Neural progenitor cell (in vitro differentiated cells): ENCODE measurements at places on chromosomes 5 and 9. TPM values are rescaled to one million over a fixed set of nuclear protein-coding genes. Genes with fewer than 3 reads are reported as not detected.
A peak's percentile ranks its signal among the peaks of the same experiment; 100 is the strongest.

The LCN2 gene
- total RNA-seq, result not detected in 2 replicates

The NOXA1 gene
- total RNA-seq, result 0.39 and 0.65 TPM in 2 replicates

The SLC6A7 gene
- total RNA-seq, result not detected in 2 replicates

The SIGMAR1 gene
- total RNA-seq, result 37.8 and 108 TPM in 2 replicates

The NADK2 gene
- total RNA-seq, result 46.1 and 68.2 TPM in 2 replicates

The CDH9 gene
- total RNA-seq, result 2.4 and 2.8 TPM in 2 replicates

The HTR1A gene
- 0.22 TPM in 1 of 2 replicates, not detected in the other for total RNA-seq

- DNase-seq, result no peak
- no peaks in the 10 kb centered on the region for H3K27me3 ChIP-seq
- H3K4me3 ChIP-seq, result no peak overlapping the region
Observed at GRCh38 chr5:177963966-177964365, 32.1 kb downstream of the PROP1 start.

DNA sequence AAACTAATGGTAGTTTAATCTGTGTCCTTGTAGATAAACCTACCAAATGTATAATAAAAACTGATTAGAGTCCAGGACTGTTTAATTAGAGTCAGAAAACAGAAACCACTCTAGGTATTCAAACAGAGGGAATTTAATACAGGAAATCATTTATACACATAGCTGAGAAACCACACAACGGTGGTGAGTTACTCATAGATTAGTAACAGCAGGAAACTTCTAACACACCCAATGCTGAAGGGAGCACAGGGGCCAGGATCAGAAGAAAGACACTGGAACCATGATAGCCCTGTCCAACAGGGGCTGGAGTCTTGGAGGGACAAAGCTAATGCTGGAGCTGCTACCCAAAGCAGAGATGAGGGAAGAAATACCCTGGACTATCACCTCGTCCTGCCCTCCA lies 321.0 kb downstream of the ACTL7B start:
- no peaks in the 10 kb centered on the region for H3K36me3 ChIP-seq
- H3K27me3 ChIP-seq, result no peaks in the 10 kb centered on the region
- no peak overlapping the region for H3K27ac ChIP-seq
- H3K4me1 ChIP-seq, result no peaks in the 10 kb centered on the region

GRCh38 chr9:15469406-15469805 lies 41.4 kb downstream of the PSIP1 start:
- H3K27me3 ChIP-seq, result no peaks in the 10 kb centered on the region
- no peaks in the 10 kb centered on the region for H3K4me1 ChIP-seq
- peaks cover 77% of the 10 kb centered on the region for H3K36me3 ChIP-seq
- no peak for DNase-seq

- no peaks in the 10 kb centered on the region for H3K27me3 ChIP-seq
- no peak for DNase-seq
- no peak overlapping the region for H3K27ac ChIP-seq
- H3K36me3 ChIP-seq, result no peaks in the 10 kb centered on the region
- no peaks in the 10 kb centered on the region for H3K4me1 ChIP-seq
Observed at GRCh38 chr9:91102269-91102668, 259.4 kb downstream of the AUH start.

- H3K4me3 ChIP-seq, result no peak overlapping the region
- peak; percentile 82 for DNase-seq
- H3K4me1 ChIP-seq, result no peaks in the 10 kb centered on the region
- no peaks in the 10 kb centered on the region for H3K27me3 ChIP-seq
Observed at GRCh38 chr5:177071666-177072385, 14.9 kb upstream of the FGFR4 start.

DNA sequence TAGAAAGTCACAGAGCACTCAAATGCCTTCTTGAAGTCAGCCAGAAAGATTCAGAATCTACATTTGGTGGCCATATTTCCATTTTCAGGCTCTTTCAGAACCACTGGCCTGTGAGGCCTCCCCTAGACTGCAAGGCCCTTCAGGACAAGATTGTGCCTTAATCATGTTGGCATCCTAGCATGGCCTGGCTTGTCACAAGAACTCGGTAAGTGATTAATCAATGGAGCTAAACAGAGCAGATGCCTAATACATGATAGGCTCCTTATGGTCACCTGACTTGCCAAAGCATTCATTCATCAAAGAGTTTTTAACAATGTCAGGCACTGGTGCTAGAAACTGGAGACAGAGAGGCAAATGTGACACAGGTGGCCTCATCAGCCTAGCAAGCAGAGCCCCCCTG lies 70.3 kb downstream of the PGM5 start:
- no peaks in the 10 kb centered on the region for H3K36me3 ChIP-seq
- peaks cover 76% of the 10 kb centered on the region for H3K27me3 ChIP-seq
- H3K27ac ChIP-seq, result no peak overlapping the region
- H3K4me1 ChIP-seq, result peaks cover 4% of the 10 kb centered on the region

- H3K27me3 ChIP-seq, result no peaks in the 10 kb centered on the region
- H3K36me3 ChIP-seq, result no peaks in the 10 kb centered on the region
- H3K4me1 ChIP-seq, result no peaks in the 10 kb centered on the region
Observed at GRCh38 chr5:179890751-179891682, 16.7 kb downstream of the TBC1D9B start.

DNA sequence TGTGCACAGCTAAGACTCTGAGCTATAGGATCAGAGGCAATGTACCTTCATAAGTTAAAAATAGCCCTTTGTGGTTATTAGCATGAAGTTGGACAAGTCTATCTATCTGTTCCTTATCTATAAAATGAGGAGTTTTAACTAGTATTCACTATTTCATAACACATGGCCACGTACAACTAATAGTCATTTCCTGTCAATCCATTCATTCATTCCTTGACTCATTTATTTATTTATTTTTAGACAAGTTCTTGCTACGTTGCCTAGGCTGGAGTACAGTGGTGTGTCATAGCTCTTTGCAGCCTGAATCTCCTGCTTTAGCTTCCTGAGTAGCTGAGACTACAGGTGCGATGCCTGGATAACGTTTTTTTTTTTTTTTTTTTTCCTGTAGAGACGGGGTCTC lies 92.1 kb downstream of the NR3C1 start:
- H3K4me3 ChIP-seq, result no peak overlapping the region
- no peaks in the 10 kb centered on the region for H3K36me3 ChIP-seq
- no peak for DNase-seq
- H3K27me3 ChIP-seq, result no peaks in the 10 kb centered on the region

- no peaks in the 10 kb centered on the region for H3K36me3 ChIP-seq
- no peak for DNase-seq
- H3K27ac ChIP-seq, result no peak overlapping the region
- no peaks in the 10 kb centered on the region for H3K27me3 ChIP-seq
- no peak overlapping the region for H3K4me3 ChIP-seq
Observed at GRCh38 chr9:112861638-112862555, 28.8 kb downstream of the SLC46A2 start.

- H3K36me3 ChIP-seq, result no peaks in the 10 kb centered on the region
- no peak for DNase-seq
- H3K27me3 ChIP-seq, result no peaks in the 10 kb centered on the region
- H3K27ac ChIP-seq, result no peak overlapping the region
Observed at GRCh38 chr5:44048276-44048984, 340.8 kb downstream of the FGF10 start.

DNA sequence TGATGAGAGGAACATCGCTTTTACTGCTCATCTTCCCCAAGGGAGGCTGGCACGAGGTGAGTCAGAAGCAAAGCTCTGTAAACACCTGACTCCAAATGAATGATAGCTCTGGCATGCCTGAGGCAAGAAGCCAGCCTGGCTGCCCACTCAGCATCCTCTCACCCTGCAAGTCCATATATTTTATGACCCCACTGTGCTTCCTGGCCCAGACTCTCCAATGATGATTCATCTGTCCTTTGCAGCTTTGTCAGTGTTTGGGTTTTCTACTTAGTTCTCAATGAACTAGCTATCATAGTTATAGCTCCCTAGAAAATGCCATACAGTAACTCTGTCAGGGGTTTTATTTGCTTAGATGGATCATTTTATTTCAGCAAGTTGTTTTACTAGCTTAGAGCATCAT lies 52.1 kb upstream of the FSTL4 start:
- no peak for DNase-seq
- no peak overlapping the region for H3K27ac ChIP-seq
- no peak overlapping the region for H3K4me3 ChIP-seq
- H3K4me1 ChIP-seq, result no peaks in the 10 kb centered on the region
- no peaks in the 10 kb centered on the region for H3K36me3 ChIP-seq
- no peaks in the 10 kb centered on the region for H3K27me3 ChIP-seq

- H3K27ac ChIP-seq, result no peak overlapping the region
- no peak for DNase-seq
- H3K27me3 ChIP-seq, result no peaks in the 10 kb centered on the region
- no peak overlapping the region for H3K4me3 ChIP-seq
- no peaks in the 10 kb centered on the region for H3K36me3 ChIP-seq
Observed at GRCh38 chr5:170126626-170127025, 20.9 kb downstream of the FOXI1 start.

- DNase-seq, result no peak
- H3K4me1 ChIP-seq, result no peaks in the 10 kb centered on the region
Observed at GRCh38 chr9:119500072-119500771, 131.0 kb upstream of the BRINP1 start.

DNA sequence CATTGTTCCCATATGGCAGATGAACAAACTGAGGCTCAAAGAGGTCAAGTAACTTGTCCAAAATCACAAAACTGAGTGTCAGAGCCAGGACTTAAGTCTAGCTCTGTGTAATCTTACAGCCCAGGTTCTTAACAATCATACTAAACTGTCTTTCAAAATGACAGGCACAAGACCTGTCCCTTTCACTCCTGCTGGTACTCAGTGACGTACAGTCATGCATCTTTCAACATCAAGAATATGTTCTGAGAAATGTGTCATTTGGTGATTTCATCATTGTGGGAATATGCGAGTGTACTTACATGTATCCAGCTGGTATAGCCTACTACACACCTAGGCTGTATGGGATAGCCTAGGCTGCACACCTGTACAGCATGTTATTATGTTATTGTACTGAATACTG lies 646.8 kb upstream of the WWC1 start:
- H3K4me3 ChIP-seq, result no peak overlapping the region
- no peaks in the 10 kb centered on the region for H3K27me3 ChIP-seq
- no peak for DNase-seq
- H3K4me1 ChIP-seq, result no peaks in the 10 kb centered on the region

GRCh38 chr9:81363916-81364480 lies 325.3 kb downstream of the TLE1 start:
- H3K36me3 ChIP-seq, result peaks cover 5% of the 10 kb centered on the region
- no peak overlapping the region for H3K27ac ChIP-seq
- no peaks in the 10 kb centered on the region for H3K27me3 ChIP-seq
- no peak overlapping the region for H3K4me3 ChIP-seq
- peaks cover 8% of the 10 kb centered on the region for H3K4me1 ChIP-seq

- no peak for DNase-seq
- H3K36me3 ChIP-seq, result no peaks in the 10 kb centered on the region
- no peaks in the 10 kb centered on the region for H3K27me3 ChIP-seq
- H3K27ac ChIP-seq, result no peak overlapping the region
Observed at GRCh38 chr5:172497591-172498255, 43.4 kb upstream of the SH3PXD2B start.

- H3K27me3 ChIP-seq, result no peaks in the 10 kb centered on the region
- H3K4me1 ChIP-seq, result peaks cover 25% of the 10 kb centered on the region
- no peak overlapping the region for H3K4me3 ChIP-seq
- no peak overlapping the region for H3K27ac ChIP-seq
- no peak for DNase-seq
- no peaks in the 10 kb centered on the region for H3K36me3 ChIP-seq
Observed at GRCh38 chr9:105255421-105255820, 11.0 kb downstream of the SLC44A1 start.

DNA sequence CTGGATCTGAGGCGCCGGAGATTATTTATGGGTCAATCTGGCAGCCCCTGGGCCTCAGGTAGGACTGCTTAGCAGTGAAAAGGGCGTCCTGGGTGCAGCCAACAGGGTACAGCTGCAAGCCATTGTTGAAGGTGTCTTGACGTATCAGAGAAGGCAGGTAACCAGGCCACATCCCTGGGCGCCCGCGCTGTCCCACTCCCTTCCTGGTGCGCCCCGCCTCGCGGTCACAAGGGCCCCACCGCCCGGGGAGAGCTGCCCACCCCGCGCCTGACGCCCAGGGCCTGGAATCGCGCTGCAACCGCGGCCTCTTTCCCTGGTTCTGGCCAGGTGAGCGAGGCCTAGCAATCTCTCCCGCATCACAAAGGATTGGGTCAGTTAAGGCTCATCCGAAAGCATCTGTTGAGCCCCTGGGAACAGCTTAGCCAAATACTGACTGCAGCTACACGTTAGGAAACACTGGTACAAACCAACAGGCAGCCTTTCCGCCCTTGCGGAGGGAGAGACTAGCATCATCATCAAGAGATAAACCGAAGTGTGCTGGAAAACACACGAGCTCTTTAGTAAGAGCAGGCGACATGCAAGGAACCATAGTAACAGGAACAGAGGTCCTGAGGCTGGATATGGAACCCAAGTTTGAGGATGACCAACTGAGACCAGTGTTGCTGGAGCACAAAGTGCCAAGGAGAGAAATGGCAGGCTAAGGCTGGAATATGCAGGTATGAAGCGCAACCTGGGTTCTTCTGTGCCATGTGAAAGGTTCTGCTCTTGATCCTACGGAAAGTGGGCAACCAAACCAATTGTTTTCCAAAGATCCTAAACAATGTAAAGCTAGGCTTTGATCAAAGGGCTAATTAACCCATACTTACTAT lies 3.6 kb downstream of the RPS23 start:
- peaks cover 40% of the 10 kb centered on the region for H3K4me1 ChIP-seq
- peak overlapping the region; percentile 64 for H3K27ac ChIP-seq
- H3K27me3 ChIP-seq, result no peaks in the 10 kb centered on the region
- peaks cover 24% of the 10 kb centered on the region for H3K36me3 ChIP-seq
- H3K4me3 ChIP-seq, result no peak overlapping the region
- DNase-seq, result no peak

- peak; percentile 90 for DNase-seq
- no peaks in the 10 kb centered on the region for H3K27me3 ChIP-seq
- peaks cover 26% of the 10 kb centered on the region for H3K4me1 ChIP-seq
- H3K36me3 ChIP-seq, result no peaks in the 10 kb centered on the region
Observed at GRCh38 chr9:116767219-116767618, 80.1 kb downstream of the TRIM32 start.

- no peak overlapping the region for H3K27ac ChIP-seq
- H3K4me1 ChIP-seq, result no peaks in the 10 kb centered on the region
- peaks cover 67% of the 10 kb centered on the region for H3K36me3 ChIP-seq
- no peak overlapping the region for H3K4me3 ChIP-seq
- H3K27me3 ChIP-seq, result no peaks in the 10 kb centered on the region
Observed at GRCh38 chr5:146461319-146461718, 14.2 kb downstream of the TCERG1 start.

DNA sequence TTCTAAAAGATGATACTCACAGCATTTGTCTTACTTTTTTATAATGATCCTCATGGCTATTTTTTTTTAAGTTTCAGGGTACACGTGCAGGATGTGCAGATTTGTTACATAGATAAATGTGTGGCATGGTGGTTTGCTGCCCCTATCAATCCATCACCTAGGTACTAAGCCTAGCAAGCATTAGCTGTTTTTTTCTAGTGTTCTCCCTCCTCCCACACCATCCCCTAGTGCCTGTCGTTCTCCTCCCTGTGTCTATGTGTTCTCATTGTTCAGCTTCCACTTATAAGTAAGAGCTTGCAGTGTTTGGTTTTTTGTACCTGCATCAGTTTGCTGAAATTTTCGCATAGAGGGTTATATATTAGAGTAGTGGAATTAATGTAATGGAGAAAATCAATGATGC lies 189.1 kb upstream of the CDH12 start:
- no peaks in the 10 kb centered on the region for H3K36me3 ChIP-seq
- peak; percentile 13 for DNase-seq
- no peak overlapping the region for H3K27ac ChIP-seq
- no peaks in the 10 kb centered on the region for H3K4me1 ChIP-seq
